Naive thymus-derived CD4-positive, alpha-beta T cell (primary cell): ENCODE measurements at places on chromosomes 11 and 22. TPM values are rescaled to one million over a fixed set of nuclear protein-coding genes. Genes with fewer than 3 reads are reported as not detected.

SMDT1 gene
- polyA plus RNA-seq = 157 TPM

PDGFD gene
- polyA plus RNA-seq = 0.12 TPM

SEPTIN3 gene
- not detected for polyA plus RNA-seq

TNRC6B gene
- 119 TPM for polyA plus RNA-seq

TRIM48 gene
- not detected for polyA plus RNA-seq

CYTH4 gene
- polyA plus RNA-seq = 71.1 TPM

TPCN2 gene
- 5.4 TPM for polyA plus RNA-seq

C22orf15 gene
- polyA plus RNA-seq = 1.6 TPM

SCUBE1 gene
- not detected for polyA plus RNA-seq

CFAP300 gene
- not detected for polyA plus RNA-seq

SLC17A6 gene
- not detected for polyA plus RNA-seq

RNF169 gene
- 1.6 TPM for polyA plus RNA-seq

RIBC2 gene
- polyA plus RNA-seq = not detected

MS4A4E gene
- polyA plus RNA-seq = not detected

RCOR2 gene
- not detected for polyA plus RNA-seq

TBX10 gene
- not detected for polyA plus RNA-seq

CARD10 gene
- not detected for polyA plus RNA-seq

UEVLD gene
- polyA plus RNA-seq = 3.8 TPM

RFPL1 gene
- polyA plus RNA-seq = not detected

WNT11 gene
- not detected for polyA plus RNA-seq

CCDC89 gene
- not detected for polyA plus RNA-seq

A4GALT gene
- not detected for polyA plus RNA-seq

SCO2 gene
- polyA plus RNA-seq = 4.9 TPM

ME3 gene
- 0.48 TPM for polyA plus RNA-seq

ANO1 gene
- polyA plus RNA-seq = not detected

TRPM5 gene
- polyA plus RNA-seq = 0.09 TPM

PLAAT4 gene
- 468 TPM for polyA plus RNA-seq

MS4A4A gene
- not detected for polyA plus RNA-seq

MMP12 gene
- polyA plus RNA-seq = not detected

ABCG4 gene
- not detected for polyA plus RNA-seq

OR10G6 gene
- polyA plus RNA-seq = not detected

HIC2 gene
- polyA plus RNA-seq = 0.44 TPM

GAL gene
- not detected for polyA plus RNA-seq

SYT13 gene
- not detected for polyA plus RNA-seq

TMPRSS4 gene
- polyA plus RNA-seq = not detected

TRIM51 gene
- polyA plus RNA-seq = not detected

MRPL40 gene
- polyA plus RNA-seq = 72.1 TPM

SLC43A3 gene
- polyA plus RNA-seq = 16.7 TPM

VWA5A gene
- 11.7 TPM for polyA plus RNA-seq

NARS2 gene
- polyA plus RNA-seq = 19.0 TPM

OR8D4 gene
- polyA plus RNA-seq = not detected

MS4A12 gene
- not detected for polyA plus RNA-seq

MIAT gene
- polyA plus RNA-seq = 0.05 TPM

GNAZ gene
- polyA plus RNA-seq = not detected

PDGFB gene
- polyA plus RNA-seq = 5.8 TPM

LRRN4CL gene
- not detected for polyA plus RNA-seq

CD3G gene
- polyA plus RNA-seq = 459 TPM

AKIP1 gene
- 8.1 TPM for polyA plus RNA-seq

APOBEC3H gene
- polyA plus RNA-seq = not detected

DCDC1 gene
- polyA plus RNA-seq = not detected

PKP3 gene
- not detected for polyA plus RNA-seq

TAF10 gene
- polyA plus RNA-seq = 247 TPM

CENPM gene
- 2.3 TPM for polyA plus RNA-seq

SLCO2B1 gene
- polyA plus RNA-seq = not detected

APOBEC3B gene
- not detected for polyA plus RNA-seq

KDM4D gene
- polyA plus RNA-seq = 0.44 TPM
